GM23248 (cell line): ENCODE measurements at places on chromosomes 2 and 18. TPM values are rescaled to one million over a fixed set of nuclear protein-coding genes. Genes with fewer than 3 reads are reported as not detected.

Gene NEU2
- total RNA-seq = not detected in 2 replicates

Gene ADAM23
- total RNA-seq = 3.5 and 4.4 TPM in 2 replicates

Gene ECEL1
- 0.54 TPM in 1 of 2 replicates, not detected in the other for total RNA-seq

Gene CCDC121
- 1.6 and 3.4 TPM in 2 replicates for total RNA-seq

Gene RFTN2
- total RNA-seq = 1.6 and 2.1 TPM in 2 replicates

Gene ZSWIM2
- not detected in 2 replicates for total RNA-seq

Gene ZNF396
- 0.13 and 0.86 TPM in 2 replicates for total RNA-seq

Gene RESP18
- not detected in 2 replicates for total RNA-seq

Gene WDSUB1
- total RNA-seq = 4.2 and 6.7 TPM in 2 replicates

DNA sequence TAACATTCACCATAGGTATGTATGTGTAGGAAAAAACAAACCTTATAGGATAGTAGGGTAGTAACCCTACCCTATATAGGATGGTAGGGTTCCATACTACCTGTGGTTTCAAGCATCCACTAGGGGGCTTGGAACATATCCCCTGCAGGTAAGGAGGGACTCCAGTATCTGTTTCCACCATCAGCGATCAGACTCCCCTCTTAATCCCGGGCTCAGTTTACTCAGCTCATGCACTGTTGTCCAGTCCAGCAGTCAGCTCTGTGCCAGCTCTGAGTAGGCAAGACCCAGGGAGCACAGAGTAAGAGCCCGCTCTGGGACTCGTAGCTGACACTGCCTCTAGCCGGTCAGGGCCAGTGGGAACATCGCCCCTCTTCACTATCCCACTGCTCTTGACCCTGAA, 61.7 kb downstream of the MEX3C start:
- DNase-seq = no peak

- no peak for DNase-seq
Observed at GRCh38 chr2:140349695-140350094, 1569.5 kb upstream of the NXPH2 start.

GRCh38 chr2:20356042-20356441, 5.4 kb upstream of the PUM2 start:
- DNase-seq = peak; percentile 65

DNA sequence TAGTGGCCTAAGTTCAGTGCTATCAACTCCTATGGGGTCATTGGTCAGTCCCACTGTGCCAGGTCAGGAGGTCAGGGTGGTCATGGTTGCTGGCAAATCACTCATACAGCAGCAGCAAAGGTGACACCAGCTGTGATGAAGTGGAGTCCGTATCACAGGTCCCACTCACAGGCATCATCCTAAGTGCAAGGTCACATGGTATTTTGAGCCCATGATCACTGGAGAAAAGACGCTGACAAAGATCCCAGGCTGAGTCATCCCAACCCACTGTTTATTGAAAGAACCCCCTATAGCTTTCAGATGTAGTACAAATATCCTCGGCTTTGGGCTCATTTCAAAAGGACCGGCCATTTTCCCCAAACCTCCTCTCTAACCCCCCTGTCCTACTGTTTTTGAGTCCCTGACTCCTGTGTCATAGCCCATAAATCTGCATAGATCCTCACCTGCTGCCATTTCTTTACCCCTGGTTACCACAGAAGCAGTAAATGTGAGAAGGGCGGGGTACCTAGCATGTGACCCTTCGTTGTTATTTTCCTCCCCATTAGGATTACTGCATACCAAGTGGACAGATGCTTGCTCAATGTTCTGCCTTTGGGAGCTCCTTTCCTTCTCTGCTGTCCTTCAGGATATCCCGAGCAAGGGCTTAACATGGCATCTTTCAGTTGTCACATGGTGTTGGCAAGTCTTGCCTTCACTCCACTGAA, 107.7 kb downstream of the COL6A3 start:
- no peak for DNase-seq

DNA sequence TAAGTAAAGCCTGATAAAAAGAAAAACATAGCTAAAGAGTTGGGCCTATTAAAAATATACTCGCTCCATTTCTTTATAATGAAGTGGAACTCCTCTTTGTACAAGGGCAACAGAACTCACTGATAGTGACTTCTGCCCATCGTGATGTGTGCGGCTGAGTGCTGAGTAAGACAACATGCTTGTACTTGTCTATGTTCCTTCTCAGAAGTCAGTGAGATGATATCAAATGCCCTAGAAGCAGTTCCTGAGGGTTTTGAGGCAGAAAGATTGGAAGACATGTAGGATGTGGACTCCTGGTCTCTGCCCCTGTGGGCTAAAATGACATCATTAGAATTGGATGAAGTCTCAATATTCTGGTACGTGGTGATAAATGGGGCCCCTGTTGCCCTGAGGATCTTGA, 73.8 kb downstream of the USP40 start:
- no peak for DNase-seq

DNA sequence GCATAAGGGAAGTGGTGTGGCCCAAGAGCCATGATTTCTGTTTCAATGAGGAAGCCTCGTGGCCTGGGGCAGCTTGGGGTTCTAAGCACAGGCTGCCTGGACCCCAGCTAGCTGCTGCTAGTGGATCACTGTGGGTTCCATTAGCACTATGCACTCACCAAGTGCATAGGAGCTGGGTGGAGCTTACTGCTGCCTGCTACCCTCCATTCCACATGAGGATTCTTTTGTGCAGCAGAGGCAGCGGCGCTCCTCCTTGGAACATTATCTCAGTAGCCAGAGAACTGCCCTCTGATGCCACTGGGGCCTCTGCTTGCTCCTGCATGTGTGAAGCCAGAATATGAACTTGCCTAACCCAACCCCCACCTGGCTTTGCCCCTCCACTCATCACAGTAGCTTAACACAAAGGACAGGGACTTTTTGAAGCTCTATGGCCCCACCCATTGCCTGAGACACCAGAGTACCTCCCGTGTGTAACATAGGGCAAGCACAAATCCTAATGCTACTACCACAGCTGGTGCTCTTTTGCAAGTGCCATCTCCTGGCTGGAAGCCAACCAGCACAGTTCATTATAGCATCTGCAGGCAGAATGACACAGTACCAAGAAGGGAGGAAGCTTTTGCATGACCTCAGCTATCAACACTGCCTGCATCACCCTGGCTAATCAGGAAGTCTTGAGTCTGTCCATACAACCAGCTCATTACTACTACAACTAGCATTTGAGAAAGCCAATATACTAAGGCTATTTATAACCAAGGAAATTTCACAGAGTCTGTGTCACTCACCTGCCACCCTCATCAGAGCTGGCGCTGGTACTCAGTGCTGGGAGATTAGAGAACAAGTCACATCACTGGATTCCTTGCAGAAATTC, 297.0 kb upstream of the GULP1 start:
- DNase-seq = peak; percentile 47

GRCh38 chr2:241730671-241731293, 3.6 kb upstream of the D2HGDH start:
- no peak for DNase-seq

DNA sequence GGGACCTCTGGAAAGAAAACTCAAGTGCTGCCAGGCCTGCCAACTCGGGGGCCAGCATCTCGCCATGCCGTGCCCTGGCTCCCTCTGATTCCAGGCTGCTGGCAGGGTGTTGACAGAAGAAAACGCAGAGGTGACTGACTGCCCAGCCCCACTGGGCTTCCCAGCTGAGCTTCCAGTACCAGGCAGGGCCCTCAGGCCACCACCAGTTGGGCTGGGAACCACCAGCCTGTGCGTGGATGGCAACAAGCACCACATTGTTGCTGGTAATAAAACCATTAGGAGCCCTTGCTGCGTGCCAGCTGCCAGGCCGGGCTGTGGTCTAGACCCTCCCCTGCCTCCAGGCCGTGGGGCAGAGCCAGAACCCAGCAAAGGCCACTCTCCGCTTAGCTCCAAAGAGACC, 9.2 kb downstream of the DNMT3A start:
- no peak for DNase-seq

DNA sequence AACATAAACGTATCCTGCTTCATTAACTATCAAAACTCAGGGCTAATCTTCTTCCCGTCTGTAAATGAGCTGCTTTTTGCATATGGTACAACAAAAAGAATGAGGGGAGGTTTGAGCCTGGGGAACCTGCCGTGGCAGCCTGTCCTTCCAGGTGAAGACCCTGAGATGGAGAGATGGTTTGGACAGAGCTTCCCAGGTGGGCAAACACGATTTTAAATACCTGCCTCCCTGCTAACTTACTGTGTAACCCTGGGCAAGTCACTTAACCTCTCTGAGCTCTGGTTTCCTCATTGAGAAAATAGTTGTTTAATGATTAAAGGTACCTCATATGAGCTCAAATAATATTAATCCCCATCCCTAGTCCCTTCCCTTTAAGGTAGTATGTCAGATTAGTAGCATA, 9.0 kb downstream of the EMX1 start:
- no peak for DNase-seq

GRCh38 chr2:237260686-237261085, 153.3 kb downstream of the COL6A3 start:
- no peak for DNase-seq

DNA sequence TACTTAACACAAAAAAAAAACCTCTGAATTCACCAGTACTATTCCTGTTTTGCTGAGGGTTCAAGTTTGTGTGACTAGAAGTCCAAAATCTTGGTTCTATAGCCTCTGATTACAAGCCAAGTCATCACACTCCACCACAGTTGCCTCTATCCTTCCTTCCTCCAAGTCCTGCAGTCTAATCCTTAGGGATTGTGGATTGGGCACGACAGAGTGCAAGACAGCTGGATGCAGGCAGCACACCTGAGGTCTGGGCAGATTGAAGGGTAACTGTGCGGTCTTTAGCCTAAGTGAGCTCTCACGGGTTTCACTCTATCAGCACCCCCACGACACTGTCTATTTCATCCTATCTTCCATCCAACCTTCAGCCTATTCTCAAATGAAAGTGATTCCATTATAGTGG, 299.4 kb upstream of the ID2 start:
- no peak for DNase-seq
